Panc1 (cell line): ENCODE measurements at places on chromosomes 7 and 10.

DNA sequence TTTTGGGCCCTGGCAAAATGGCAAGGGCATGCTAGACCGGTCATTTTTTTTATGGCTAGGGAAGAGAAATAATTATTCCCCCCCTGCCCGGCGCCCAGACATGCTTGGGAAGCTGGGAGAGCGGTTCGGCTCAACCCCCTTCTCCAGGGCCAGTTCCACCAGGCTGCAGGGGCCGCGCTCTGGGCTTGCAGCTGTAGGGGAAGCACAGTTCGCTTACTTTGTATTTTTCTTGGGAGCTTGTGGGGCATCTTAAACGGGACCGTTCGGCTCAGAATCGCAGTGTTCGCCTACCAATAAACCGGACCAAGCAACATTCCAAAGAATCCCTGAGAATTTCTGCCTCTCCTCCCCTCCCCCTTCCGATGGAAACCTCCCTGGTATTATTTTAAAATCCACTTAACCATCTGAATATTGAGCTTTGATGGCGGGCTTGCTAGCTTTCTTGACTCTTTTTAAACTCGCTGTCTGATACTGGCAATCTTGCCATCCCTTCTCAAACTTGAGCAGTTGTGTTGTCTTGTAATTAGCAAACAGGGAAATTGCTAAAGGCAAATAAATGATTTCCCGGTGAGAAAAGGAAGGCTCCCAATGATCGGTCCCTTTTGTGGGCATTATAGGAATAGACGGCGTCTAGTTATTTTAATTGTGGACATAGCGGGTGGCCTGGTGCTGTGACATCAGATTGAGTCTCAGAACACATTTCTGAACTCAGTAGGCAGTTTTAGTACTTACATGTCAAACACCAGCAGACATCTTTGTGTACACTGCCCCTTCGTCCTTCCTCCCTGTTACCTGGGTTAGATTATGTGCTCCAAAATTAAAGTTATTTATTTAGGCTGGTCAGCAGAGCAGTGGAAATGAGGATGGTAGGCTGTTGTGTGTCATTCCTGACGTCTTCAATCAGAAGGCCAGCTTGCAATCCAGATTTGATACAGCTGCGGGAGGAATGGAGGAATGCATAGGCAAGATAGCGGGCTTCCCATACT lies 3.4 kb downstream of the TCF7L2 start:
- DNase-seq: no peak

GRCh38 chr10:75399461-75400162 lies 2.0 kb downstream of the ZNF503 start:
- DNase-seq: no peak

GRCh38 chr7:97187067-97187466 lies 69.6 kb downstream of the SDHAF3 start:
- DNase-seq: no peak

GRCh38 chr10:129193148-129193547 lies 273.9 kb upstream of the MGMT start:
- DNase-seq: no peak

- DNase-seq: no peak
Observed at GRCh38 chr10:89887406-89887805, 186.0 kb downstream of the KIF20B start.

DNA sequence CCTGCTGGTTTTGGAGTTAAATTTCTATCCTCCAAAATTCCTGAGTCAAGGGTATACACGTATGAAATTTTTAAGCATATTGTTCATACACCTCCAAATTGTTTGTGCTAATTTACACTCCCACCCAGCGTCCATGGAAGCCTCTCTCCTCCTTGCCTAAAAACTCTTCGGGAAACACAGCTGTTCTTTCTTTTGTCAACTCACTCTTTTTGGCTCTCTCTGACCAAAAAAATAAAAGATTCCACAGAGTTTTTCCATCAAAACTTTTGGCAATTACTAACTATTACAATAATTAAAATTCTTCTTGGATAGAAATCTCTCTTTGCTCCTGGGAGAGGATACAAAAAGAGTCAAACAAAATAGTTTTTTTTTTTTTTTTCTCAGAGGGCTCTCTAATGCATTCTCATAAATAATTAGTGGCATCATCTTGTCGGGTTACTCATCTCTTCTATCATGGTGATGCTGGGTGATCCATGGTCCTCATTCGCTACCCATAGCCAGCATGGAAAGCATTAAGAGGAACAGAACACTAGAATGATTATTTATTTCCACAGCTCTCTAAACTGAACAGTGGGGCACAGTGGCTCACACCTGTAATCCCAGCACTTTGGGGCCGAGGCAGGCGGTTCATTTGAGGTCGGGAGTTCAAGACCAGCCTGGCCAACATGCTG lies 310.7 kb downstream of the SFMBT2 start:
- no peak for DNase-seq

DNA sequence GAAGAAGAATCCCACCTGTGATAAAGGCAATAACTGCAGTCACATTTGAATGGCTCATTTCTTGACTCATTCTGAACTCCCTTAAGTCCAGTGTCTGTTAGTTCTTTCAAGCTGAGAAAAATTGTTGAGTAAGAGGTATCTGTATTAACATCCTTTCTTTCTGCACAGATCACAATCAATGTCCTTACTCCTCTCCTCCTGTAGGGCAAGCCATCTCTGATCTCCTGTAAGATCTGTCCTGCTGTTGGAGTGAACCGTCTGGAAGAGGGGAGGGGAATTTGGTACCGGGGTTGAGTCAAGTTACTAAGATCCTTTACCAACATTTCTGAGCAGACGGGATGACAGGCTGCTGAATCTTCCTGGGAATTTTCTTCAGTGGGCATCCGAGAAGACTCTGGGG lies 19.6 kb upstream of the RGS10 start:
- DNase-seq: no peak

DNA sequence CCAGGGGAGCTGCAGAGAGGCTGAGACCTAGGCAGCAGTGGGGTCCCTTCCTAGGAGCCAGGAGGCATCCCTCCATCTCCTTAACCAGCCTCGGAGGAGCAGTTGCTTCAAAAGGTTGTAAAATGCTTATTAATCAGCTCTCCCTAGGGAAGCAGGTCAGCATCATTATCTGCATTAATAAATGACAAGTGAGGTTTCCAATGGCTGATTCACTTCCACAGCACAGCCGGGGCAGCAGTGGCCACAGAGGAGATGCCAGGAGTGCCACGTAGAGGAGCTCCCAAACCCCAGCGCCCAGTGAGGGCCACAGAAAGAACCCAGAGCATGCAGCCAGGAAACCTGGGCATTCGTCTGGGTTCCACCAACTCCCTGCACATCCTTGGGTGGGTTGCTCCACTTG lies 8.2 kb upstream of the NPFFR1 start:
- DNase-seq: no peak

DNA sequence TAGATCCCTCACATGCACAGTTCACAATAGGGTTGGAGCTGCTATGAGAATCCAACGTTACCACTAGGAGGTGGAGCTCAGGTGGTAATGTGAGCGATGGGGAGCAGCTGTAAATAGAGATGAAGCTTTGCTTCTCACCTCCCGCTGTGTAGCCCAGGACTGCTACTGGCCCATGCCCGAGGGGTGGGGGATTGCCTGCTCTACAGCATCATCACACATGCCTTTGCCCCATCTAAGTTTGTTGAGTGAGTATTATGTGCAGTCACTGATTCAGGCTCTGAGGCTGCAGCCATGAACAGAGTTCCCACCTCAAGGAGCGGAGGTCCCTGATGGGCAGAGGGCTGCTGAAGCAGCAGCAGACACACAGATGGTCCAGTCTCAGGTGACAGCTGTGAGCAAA lies 94.1 kb downstream of the CHST15 start:
- DNase-seq: no peak

GRCh38 chr10:102669206-102670064 lies 25.2 kb downstream of the TRIM8 start:
- no peak for DNase-seq

- DNase-seq: no peak
Observed at GRCh38 chr10:99615426-99615825, 4.8 kb downstream of the SLC25A28 start.

DNA sequence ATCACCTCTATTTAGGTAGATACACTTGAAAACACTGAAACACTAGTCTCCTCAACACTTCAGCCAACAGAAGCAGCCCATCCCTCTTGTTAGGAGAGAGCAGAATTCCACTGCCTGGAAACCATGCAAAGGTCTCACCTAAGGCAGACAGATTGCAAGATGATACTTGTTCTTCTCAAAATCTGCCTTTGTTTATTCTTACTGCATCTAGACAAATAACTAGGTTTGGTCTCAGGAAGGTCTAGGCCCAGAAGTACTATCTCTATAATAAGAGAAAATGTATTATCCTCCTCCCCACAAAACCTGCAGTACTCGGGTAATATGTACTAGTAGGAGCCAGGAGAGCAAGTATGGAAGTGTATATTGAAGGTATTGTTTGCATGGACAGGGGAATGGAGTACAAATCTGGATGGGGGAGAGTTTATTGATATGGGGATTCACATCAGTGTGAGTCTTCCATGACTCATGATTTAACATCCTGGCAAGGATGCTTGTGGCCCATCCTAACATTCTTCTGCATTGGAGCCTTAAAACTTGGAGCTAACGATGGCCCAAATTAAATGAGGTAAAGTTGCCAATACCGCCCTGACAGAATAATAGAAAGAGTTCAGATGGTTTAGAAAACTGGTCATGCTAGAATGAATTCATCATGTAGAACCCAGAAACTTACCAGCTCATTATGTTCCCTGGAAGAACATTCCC lies 109.2 kb downstream of the EPC1 start:
- DNase-seq: no peak

DNA sequence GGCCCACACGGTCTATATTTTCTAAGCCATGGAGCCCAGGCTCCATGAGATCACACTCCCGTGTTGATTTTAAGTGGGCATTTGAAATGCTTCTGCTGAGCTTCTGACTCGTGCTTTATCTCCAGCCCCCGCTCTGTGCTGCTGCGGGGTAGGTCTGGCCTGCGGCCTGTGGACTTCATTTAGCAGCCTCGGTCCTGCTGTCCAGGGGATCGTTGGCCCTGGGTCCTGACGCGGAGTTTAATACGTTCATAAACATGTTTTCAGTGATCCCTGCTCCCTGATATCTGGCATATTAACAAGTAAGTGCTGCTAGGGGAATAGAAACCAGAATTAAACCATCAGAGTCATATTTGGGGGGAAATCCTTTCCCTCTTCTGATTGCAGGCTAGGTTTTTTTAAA lies 540.3 kb upstream of the MGMT start:
- DNase-seq: no peak

- DNase-seq: no peak
Observed at GRCh38 chr7:75817116-75817515, 3.5 kb upstream of the CCL24 start.

DNA sequence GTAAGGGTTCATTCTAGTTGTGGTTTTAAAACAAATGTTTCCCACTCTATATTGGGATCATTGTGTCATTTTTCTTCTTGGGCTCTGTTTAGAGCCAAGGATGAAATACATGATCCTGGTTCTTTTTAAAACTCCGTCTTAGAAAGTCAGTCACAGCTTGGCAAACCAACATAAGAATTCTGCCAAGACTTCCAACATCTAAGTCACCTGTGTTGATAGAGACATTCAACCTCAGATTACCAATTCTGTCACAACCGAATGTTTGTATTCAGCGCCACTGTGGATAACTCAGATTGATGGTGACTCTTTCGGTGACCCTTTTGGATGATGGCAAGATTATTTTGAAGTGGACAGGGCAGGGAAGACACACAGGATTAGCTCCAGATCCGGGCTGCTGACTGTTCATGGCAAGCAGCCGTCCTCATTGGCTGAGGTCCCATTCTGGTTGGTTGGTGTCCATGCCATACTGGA lies 255.4 kb downstream of the ARHGAP21 start:
- no peak for DNase-seq

GRCh38 chr7:92987538-92987937 lies 130.2 kb downstream of the SAMD9 start:
- no peak for DNase-seq

DNA sequence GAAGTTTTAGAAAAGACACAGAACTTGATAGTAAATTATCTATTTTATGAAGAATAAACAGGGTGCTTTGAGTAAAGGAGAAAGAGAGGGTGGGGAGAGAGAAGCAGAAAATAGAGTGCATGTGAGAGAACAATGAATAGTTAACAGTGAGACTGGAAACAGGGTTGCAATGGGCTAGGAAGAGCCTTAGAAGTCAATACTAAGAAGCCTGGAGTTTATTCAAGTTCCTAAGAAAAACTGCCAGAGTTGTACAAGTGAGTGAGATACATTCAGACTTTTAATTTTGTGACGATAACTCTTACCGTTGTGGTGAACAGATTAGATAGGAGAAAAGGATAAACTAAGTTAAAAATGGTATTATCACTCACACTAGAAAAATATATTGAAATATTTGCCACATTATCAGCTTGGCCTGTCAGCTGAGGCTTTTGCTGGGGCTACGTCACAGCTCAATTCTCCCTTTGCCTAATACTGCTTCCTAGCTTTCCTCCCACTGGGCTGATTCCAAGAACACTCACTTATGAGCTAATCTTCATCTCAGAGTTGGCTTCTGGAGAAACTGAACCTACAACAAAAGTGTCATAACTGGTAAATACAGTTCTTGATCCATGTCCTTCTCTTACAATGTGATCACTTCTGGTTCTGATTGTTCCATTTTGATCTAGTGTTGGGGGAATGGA lies 92.7 kb downstream of the SEMA3D start:
- DNase-seq: no peak

GRCh38 chr7:100053215-100053614 lies 3.6 kb downstream of the ZSCAN21 start:
- DNase-seq: peak; percentile 46

DNA sequence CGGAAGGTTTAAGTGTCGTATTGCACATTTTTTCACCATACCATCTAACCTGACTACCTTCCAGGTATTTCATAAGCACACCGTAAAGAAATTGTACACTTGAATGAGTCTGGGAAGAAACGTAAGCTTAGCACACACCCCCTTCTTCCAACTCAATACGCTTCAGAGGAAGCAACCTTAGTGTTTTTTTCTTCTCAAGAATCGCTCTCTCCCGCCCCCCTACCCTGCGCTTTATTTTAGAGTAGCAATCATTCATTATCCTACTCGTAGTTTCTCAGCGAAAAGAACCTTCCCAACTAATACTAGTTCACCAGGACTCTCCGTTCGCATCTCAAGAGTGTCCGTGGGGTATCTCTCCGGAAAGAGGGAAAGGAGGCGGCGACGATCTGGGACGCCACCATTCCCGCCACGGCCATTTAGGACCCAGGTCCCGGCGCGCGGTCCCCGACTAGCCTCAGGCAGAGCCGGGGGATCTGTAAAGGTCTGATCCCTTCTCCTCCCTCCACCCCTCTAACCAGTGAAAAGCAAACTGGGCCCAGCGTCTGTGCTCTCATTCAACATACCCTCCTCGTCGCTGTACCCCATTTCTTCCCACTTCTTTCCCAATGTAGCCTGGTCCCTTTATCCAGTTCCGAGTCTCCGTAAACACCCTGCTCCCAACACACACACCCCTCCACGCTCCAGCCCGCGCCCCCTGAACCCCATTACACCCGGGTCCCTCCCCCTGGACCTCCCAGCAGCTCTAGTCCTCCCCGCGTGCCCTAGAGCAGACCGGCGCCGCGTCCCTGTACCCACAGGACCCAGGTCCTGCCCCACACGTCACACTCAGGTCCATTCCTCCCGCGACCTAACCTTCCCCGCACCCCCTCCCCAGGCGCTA lies 16.0 kb downstream of the MYOZ1 start:
- DNase-seq: no peak
